ENCODE measurements at places on chromosomes 12 and 14.
A peak's percentile ranks its signal among the peaks of the same experiment; 100 is the strongest.

DNA sequence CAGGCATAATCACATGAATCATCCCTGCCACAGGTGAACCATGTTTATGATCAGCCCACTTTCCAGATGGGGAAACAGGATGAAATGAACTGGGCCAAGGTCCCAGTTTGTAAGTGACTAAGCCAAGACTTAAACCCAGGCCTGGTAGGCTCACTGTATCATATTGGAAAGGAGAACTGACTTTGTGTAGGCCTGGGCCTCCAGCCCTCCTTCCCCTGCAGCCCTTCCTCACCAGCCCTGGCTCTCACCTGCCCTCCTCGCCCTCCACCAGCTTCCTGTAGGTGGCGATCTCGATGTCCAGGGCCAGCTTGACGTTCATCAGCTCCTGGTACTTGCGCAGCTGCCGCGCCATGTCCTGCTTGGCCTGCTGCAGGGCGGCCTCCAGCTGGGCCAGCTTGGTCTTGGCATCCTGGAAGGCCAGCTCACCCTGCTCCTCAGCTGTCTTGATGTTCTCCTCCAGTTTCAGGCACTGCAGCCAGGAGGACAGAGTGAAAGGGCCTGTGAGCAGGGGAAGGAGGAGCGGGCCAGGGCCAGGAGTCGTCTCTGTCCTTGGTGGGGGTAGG lies 19.8 kb downstream of the KRT80 start:
- peak; percentile 38 for DNase-seq

- no peak for DNase-seq
Observed at GRCh38 chr12:122013791-122014590, 7.7 kb upstream of the BCL7A start.

DNA sequence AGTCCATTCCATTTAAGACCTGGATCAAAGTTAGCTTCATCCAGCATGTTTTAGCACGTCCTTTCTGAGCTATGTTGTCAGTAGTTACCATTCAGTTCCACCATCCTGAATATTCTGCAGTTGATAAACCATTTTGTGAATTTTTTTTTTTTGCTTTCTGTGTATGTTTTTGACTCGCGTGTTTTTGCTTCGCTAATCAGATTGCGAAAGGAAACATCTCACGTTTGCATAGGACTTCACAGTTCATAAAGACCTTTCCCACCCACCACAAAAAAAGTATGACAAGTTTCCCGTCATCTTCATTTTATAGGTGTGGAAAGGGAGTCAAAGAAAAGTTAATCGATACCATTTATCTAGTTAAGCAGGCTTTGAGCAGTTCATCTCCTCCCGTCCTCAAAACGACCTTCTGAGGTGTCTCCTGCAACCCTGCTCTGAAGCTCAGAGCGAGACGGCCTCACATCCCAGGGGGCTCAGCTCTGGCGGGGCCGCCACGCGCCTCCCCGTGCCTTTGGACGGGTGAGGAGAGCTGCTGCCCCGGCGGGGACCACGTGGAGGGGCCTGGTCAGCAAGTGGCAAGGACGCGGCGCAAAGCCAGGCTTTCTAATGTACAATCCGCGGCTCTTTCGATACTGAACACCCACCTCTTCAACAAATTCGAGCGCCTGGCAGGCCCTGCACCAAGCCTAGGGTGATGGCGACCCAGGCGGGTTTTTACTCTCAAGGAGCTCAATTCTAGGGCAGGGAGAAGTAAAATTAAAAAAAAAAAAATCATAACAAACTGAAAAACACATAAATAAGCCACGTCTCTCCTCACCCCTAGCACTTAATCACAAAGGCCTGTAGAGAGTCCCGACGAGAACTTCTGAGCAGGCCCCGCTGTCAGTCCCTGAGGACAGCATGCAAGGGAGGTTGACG lies 988 bp upstream of the TMEM263 start:
- no peak for DNase-seq

DNA sequence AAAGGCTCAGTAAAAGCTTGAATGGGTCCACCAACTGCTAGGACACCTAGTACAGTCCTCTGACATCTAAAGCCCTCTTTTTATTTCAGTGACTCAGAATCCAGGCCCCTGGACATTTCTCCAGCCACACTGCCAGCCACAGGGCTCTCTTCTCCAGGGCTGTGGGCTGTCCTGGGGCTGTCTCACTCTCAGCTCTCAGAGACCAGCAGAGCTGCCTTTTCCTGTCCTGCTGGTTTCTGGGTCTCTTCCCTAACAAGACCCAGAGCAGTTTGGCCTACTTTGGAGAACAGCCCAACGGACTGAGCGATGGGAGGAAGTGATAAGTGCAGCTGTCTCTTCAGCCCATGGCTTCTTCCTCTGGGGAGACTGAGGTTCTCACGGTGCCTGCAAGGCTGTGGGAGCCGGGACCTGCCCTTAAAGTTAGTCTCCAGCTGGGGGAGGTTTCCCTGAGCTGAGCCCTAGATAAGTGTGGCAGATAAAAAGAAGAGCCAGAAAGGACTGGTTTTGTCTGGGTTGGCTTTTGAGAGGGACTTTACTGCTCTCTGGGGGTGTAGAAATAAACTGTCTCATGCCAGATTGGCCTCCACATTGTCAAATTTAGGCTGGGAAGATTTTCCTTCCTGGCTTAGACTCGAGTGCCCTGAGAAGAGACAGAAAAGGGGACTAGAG lies 979.8 kb downstream of the VRK1 start:
- DNase-seq: no peak

GRCh38 chr12:65529771-65530435 lies 251.4 kb downstream of the MSRB3 start:
- no peak for DNase-seq

- no peak for DNase-seq
Observed at GRCh38 chr12:45675534-45675933, 54.0 kb upstream of the ARID2 start.

DNA sequence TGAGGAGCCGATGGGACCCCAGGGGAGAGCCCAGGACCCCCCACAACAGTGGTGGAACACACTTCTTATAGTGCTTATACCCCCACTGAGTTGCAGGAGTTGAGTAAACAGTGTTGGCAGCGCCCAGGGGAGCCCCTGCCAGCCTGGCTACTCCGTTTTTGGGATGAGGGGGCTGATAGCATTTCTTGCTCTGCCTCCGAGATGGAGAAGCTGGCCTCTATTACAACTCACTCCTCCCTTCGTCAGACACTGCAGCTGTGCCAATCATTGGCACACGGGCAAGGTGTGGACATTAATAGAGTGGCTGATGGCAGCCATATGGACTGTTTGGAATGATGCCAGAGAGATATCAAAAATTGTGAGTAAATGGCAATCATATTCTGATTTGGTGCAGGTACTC lies 94.9 kb upstream of the TMPO start:
- peak; percentile 35 for DNase-seq

- DNase-seq: no peak
Observed at GRCh38 chr14:70086685-70087379, 101.9 kb downstream of the SLC8A3 start.

GRCh38 chr14:67413806-67414769 lies 2.1 kb upstream of the PLEK2 start:
- DNase-seq: no peak

DNA sequence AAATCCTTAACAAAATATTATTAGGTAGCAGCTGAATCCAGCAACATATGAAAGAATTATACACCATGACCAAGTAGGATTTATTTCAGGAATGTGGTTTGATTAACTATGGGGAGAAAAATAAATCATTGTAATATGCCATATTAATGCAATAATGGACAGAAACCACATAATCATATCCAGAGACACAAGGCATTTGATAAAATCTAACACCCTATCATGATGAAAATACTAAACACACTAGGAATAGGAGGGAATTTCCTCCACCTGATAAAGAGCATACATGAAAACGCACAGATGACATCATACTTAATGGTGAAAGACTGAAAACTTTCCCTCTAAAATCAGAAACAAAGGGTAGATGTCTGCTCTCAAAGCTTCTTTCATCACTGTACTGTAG lies 238.9 kb downstream of the PHLDA1 start:
- no peak for DNase-seq

DNA sequence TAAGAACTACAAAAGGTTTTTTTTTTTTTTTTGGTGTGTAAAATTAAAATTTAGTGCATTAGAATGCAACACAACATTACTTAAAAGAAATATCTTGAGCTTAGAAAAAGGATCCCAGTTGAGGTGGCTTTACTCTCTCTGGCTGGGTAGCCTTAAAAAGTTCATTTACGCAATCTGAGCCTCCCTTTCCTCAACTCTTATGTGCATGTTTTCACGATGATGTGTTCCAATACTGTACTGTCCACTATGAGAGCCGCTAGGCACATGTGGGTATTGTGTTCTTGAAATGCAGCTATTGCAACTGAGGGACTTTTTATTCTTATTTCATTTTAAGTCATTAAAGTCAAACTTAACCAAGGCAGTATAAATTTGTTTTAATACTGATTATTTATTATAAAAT lies 460.9 kb upstream of the SYT1 start:
- no peak for DNase-seq

GRCh38 chr14:87503711-87504110 lies 489.3 kb downstream of the GALC start:
- peak; percentile 87 for DNase-seq

GRCh38 chr12:108381787-108382436 lies 42.8 kb upstream of the CMKLR1 start:
- no peak for DNase-seq

GRCh38 chr14:85247071-85247470 lies 282.9 kb upstream of the FLRT2 start:
- no peak for DNase-seq

- no peak for DNase-seq
Observed at GRCh38 chr12:124093297-124093696, 120.3 kb downstream of the ZNF664 start.

DNA sequence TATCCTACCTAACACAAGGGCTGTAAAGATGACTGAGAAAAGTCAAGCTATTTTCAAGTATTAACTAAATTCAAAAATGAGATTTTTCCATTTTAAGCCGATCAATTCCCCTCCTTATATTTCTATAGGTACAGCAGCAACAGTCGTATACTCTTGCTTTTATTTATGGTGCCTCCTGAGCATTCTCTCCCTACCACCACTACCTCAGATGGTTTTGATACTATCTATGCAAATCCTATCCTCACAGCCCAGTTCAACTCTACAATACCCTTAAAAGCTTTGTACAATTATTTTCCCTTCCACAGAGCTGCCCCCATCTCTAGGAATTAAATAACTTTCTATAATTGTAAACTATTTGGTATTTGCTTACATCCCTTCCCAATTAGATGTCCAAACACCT lies 52.1 kb downstream of the GALC start:
- no peak for DNase-seq

GRCh38 chr14:80275208-80275850 lies 64.0 kb upstream of the DIO2 start:
- no peak for DNase-seq

DNA sequence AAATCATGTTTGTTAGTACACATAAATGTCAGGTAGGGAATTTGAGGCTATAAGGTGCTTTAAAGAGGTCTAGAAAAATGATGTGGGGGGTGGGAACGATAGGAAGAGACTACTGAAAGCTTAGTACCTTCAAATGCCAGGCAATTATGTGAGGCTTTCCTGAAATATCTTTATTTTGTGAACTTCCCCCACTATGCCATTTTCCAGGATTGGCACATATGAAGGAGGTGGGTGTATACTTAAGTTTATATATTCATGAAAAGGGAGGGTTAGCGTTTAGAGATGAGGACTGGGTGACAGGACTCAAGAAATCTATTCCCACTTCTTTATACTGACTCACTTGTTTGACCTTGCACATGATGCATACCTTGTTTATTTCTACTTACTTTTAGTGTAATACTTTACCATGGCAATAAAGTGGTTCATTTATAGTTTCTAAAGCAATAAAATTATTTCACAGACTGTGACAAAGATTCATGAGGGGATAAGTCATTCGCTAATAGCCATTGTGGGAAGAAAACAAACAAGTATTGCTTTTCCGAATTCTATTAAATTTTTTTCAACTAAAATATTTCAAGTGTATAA lies 77.1 kb downstream of the PLEKHA5 start:
- DNase-seq: no peak

DNA sequence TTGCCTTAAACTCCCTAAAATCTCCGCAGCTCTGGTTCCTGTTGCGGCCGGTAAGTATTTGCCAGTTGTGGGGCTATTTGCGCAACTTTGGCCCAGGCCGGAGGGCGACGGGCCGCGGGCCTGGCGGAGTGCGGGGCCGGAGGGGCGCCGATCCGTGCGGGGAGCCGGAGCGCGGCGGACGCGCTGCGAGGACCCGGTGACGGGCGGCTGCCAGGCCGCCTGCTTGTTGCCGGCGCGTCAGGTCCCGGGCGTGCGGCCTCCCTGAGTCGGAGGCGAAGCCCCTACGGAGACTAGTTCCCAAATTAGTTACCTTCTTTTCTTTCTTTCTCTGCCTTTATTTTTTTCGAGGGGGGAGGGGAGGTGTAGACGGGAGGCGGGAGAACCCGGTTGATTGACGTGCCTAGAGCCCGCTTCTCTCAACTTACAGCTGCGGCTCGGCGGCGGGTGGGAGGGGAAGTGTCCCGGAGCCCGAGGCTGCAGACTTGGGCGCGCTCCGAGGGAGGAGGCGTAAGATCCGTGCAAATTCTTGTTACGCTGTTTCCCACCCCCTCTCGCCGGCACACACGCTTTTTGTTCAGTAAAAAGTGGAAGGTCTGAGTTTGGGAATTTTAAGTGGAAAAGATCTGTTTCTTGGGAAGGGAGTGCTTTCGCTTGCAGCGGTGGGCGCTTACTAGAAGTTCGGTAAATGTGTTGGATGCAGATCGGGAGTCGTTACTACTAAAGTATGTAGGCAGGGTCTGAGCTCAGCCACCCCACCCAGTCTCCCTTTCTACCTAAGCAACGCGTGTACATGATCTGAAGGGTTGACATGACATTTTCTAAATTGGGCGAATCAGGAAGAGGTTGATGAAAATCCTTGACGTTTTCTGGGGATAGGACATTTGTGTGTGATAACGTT lies 576 bp downstream of the ZBTB1 start:
- peak; percentile 80 for DNase-seq

DNA sequence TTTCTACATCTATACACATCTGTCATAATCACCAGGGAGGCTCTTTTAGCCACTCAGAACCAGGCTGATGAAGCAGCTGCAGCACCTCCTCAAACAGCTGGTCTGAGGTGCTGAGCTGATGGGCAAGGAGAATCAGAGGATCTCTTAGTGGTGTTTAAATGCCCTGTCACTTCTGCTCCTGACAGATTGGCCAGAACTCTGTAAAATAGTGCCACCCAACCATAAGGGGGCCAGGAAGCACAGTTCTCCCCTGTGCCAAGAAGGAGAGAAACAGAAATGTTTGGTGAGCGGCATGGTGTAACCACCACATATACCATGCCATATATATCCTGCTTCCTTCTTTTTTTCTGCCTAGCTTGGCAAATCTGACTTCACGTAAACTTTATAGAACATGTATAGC lies 12.8 kb downstream of the SOCS2 start:
- DNase-seq: no peak

All from NCI-H446 treated with DMSO at 0.1 percent for 48 hours (cell line).